ENCODE measurements at places on chromosomes 1 and 21. TPM values are rescaled to one million over a fixed set of nuclear protein-coding genes. Genes with fewer than 3 reads are reported as not detected.

DNA sequence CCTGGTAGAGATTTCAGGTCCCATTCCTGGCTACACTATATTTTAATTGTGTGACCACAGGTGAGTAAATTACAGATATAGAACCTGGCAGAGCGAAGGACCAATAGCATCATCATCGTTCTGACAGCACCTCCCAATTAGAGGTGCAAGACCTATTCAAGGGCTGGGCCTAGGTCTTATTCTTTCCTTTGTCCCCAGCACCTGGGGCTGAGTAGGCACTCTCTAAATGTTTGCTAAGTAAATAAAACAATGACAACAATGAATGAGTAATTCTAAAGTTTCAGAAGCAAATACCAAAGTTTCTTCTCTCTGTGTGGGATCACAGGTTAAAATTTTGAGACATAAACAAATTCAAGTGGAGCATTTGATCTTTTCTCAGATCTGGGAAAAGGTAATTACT is 32.7 kb downstream of the BEND5 start:
- no peak for DNase-seq

DNA sequence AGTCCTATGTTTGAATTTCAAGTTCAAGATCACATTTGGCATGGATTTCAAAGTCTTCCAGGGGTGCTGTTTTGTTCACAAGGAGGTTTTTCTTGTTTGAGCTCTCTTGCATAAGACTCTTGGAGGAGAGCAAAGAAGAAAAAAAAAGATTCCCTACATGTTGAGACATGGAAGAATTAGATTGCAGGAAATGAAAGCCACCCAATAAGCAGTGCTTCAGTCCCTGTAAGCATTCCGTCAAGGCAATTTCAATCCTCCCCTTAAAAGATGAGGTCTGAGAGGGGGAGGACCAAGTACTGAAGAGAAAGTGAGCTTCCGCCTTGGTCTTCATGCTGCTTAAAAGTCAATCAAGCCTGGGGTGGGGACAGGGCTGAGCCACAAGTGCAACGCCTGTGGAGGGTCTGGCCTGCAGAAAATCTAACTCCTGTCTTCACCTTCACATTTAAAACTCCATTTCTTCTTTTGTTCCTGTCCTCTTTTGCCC is 50.2 kb downstream of the LPAR3 start:
- no peak for DNase-seq

- DNase-seq = no peak
Observed at GRCh38 chr1:219782311-219782710, 146.0 kb downstream of the SLC30A10 start.

Gene UBE2G2
- 74.4 TPM for total RNA-seq

Gene OR2T10
- not detected for total RNA-seq

Gene PKLR
- total RNA-seq = 1.7 TPM

DNA sequence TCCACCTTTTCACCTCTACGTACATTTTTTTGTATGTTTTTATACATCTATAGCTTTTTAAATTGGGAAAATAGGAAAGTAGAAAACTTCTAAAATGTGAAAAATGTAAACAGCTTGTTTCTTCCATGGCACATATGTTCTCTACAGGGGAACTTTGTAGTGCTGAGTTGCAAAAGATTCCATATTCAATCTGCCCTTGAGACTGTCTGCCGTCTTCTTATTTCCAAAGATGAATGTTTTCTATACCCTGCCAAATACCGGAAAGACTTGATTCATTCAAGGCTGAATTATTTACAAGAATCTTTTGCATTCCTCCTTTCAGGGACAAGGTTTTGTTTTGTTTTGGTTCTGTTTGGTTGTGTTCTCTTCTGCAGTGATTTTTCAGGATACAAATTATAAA is 1334.5 kb upstream of the ADGRL4 start:
- no peak for DNase-seq

Gene CRABP2
- total RNA-seq = 3.5 TPM

Gene HPDL
- total RNA-seq = 0.17 TPM
